ENCODE measurements at places on chromosomes 3 and 15.

GRCh38 chr3:69276884-69277283, 109.0 kb downstream of the FRMD4B start:
- DNase-seq = peak; percentile 8

DNA sequence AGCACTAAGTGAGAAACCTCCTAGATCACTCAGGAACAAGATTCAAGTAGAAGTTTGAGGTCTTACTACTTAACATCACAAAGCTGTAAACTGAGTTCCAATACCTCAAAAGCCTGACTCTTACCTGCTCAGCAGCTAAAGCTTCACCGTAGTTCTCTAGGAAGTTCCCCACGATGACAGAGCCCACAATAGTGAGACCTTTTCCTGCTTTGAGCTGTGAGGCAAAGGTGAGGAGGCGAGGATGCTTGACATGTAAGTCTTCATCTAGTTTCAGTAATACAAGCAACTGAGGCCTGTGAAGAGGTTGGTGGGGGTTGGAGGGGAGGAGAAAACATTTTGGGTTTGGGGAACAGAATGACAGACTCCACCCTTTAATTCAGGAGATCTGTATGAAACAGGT, 15.7 kb downstream of the EMC4 start:
- no peak for DNase-seq

DNA sequence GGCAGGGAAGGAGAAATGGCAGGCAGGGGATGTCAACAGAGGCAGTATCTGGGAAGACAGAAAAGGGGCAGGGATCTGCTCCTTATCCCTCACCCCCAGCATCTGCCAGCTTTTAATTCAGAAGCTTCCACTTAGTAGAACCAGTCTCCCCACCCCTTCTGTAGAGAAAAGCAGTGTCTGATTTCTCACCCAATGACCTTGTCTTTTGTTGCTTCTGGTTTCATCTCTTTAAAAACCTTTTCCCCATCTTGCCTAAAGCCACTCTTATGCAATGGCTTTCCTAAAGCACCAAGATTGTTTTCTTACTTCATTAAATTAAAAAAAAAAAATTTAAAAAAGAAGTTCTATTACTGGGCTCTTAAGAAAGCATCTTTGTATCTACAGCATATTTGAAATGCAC, 27.8 kb downstream of the ARHGEF3 start:
- DNase-seq = no peak

- peak; percentile 60 for DNase-seq
These were observed 2.6 kb downstream of the GNAI2 start for GRCh38 chr3:50238549-50239026.

- DNase-seq = no peak
These were observed 8.6 kb upstream of the TRIM59 start for GRCh38 chr3:160458151-160458550.

All from suppressor macrophage (primary cell).